ENCODE measurements at places on chromosomes 2 and 18.

- DNase-seq: no peak
Measured at GRCh38 chr2:18198677-18199076, 320.2 kb downstream of the KCNS3 start.

DNA sequence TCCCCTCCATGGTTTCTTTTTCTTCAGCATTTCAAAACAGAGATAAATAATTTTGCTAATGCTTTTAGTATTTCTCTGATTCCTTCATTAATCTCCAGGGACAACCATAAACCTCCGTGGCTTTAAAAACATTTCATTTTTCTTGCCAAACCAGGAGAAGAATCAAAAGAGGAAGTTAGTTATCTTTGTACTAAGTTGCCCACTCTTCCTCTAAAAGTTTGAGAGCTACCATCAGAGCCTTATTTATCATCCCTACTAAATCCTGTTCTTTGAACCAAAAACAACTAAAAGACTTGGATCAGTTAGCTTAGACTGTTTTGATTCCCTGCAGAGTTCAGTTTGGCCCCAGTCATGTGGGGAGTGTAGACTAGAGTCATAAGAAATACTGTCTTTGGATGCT lies 208.4 kb downstream of the SETBP1 start:
- no peak for DNase-seq

DNA sequence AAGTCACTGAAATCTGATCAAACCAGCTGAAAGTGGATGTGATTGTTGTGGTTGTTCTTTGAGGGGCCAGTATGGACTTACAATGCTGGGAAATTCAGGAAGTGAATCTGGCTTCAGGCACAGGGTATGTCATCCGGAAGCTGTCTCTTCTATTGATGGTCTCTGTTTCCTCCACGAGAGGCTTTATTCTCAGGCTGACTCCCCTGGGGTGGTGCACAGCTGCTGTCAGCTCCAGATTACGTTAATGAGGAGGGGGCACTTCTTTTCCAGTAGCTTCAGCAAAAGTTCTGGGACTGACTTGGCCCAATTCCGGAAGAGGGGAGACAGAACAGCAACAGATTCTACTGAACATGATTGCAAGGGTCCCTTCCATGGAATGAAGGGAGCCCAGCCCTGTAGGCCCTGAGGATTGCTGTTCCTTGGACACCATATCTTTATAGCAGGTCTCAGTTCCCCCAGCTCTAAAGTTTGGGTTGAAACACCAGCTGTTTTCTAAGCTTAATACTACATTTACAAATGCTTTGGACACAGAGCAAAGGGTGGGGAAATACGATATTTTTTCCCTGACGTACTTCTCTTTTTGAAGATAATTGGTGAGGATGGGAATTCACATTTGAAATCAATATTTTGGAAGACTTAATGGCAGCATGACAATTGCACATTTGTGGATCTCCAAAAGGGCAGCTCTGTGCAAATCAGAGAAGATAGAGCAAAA lies 400.9 kb downstream of the TSN start:
- DNase-seq: no peak

- DNase-seq: peak; percentile 12
Measured at GRCh38 chr2:19474128-19474527, 115.7 kb upstream of the OSR1 start.

DNA sequence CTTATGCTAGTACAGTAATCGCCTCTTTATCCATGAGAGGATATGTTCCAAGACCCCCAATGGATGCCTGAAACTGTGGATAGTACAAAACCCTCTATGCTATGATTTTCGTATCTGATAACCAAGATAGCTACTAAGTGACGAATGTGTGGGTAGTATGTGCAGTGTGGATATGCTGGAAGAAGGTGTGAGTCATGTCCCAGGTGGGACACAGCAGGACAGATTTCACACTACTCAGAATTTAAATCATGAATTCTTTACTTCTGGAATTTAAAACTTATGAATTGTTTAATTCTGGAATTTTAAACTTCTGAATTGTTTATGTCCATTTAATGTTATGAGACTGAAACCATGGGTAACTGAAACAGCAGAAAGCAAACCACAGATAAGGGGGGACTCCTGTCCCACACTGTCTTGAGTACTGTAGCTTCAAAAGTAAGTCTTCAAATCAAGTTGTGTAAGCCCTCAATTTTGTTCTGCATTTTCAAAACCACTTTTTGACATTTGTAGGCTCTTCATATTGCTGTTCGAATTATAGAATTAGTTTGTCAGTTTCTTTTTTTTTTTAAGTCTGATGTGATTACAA lies 116.0 kb downstream of the LTBP1 start:
- no peak for DNase-seq

DNA sequence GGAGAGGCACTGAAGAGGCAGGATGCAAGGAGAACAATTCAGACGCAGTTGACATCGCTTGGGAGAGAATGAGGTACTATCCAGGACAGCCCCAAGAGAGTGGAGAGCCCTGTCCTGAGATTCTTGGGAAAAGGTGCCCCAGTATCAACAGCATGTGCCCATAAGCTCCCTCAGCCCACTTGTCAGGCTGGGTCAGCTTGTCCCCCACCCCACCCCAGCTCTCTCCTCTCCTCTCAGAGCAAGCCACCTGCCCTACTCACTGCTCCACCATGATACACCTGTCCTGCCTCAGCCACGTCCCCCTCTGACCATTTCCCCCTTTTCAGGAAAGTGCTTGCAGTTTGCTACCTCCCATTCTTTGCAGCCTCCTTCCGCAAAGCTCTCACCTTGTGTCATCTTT lies 111.8 kb downstream of the XRCC5 start:
- DNase-seq: no peak

DNA sequence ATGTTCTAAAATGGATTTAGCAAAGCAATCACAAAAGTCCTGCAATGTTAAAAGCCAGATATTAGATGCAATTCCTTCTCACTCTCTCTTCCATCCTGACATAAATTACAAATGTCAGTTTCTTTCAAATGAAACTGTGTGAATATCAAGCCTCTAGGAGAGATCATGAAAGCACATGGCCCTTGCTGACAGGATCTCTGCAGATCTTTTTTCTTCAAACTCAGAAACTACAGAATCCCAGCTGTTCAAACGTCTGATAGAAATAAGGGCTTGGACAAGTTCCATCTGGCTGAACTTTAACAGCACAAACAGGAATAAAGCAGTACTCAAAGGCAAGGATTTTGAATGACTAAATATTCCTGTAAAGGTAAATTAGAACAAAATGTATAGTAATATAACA lies 47.6 kb downstream of the PDE1A start:
- DNase-seq: no peak

- DNase-seq: no peak
Measured at GRCh38 chr18:8450898-8451665, 158.2 kb upstream of the RAB12 start.

GRCh38 chr18:36772241-36772723 lies 56.5 kb downstream of the TPGS2 start:
- no peak for DNase-seq

DNA sequence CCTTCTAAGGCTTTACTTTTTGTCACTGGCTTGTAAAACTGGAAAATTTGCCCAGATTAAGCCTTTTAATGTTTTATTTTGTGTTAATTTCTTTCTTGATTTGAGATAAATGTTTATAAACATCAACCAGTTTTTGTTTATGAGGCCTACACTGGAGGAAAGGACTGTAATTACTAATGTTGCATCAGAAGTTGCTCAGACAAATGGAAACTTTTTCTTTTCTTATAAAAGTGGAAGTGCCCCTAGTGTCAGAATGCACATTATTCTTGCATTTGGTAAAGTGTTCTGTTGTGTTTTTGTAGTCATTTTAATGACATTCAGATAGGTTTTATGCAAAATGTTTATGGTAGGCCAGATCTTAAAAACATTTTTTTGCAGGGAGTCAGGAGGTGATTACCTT lies 25.3 kb downstream of the LCLAT1 start:
- no peak for DNase-seq

DNA sequence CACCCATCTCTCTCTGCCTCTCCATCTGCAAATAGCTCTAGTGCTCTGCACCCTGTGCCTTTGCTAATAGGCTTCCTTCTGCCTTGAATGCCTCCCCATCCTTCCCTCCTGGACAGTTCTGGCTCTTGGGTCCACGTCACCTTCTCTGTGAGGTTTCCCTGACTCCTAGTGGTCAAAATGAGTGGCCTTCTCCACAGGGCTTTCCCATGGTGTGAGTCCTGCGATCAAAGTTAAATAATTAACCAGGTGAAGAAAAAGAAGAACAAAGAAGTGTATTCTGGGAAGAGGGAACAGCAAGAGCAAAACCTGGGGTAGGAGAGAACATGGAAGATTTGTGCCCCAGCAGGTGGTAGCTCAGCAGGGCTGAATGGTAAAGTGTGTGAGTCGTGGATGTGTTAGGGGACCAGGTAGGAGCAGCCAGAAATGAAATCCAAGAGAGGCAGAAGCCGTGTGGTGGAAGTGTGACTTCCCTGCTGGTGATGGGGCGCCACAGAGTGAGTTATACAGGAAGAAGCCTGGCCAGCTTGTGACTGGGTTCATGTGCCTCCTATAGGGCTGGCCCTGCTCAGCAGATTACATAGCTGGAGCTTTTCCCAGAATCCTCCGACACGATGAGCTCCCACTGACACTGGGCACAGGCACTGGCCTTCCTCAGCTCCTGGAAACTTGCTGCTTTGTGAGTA lies 93.8 kb upstream of the LDAH start:
- DNase-seq: no peak

DNA sequence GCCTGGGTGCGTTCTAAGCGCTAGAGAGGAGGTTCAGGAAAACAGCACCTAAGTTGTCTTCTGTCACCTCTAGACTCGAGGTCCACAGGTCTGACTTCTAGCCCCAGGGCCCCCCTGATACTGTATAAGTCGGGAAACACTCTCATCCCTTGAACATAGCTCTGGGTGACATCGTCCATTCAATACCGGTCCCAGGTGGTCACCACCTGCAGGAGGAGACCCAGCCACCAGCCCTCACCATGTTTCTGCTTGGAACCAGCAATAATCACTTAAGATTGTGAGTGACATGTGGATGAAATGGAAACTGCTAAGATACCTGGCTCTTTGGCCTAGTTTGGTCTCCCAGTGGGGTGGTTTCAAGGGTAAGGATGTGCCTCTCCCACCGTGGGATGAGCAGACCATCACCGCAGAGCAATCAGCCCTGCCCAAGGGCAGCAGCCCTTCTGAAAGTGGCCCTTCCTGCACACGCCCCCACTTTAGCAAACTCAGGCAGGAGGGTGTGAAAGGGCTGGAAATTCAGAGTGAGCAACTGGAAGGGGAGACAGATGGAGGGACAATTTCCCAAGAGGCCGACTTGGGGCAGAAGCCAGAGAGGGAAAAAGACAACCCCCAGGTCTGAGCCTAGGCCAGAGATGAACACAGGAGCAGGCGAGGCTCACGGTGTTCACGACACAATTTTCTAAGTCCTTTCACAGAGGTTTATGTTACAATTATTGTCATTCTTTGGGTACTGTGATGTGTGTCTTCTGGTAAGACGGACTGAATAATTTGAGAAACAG lies 95.2 kb downstream of the ZNF516 start:
- no peak for DNase-seq

DNA sequence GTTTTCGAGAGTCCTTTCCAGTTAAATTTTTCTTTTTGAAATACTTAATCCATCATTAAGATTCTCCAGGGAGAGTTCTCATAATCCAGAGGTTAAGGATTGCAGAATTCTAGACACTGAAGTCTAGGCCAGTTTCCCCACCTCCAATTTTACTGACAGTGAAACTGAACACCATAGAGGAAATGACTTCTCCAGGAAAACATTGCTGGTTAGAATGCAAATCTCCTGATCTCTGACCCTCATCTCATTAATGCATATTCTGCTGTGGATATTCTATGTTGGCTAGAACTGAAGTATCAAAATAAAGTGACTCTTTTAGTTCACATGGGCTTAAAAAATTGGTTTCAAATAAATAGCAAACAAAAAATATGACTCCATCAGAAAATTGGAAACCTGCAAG lies 105.8 kb upstream of the UGP2 start:
- no peak for DNase-seq

GRCh38 chr2:65453916-65454315 lies 21.5 kb upstream of the SPRED2 start:
- no peak for DNase-seq

- DNase-seq: no peak
Measured at GRCh38 chr2:29052807-29053206, 21.5 kb downstream of the PCARE start.

- peak; percentile 53 for DNase-seq
Measured at GRCh38 chr2:57906152-57906732, 140.4 kb upstream of the VRK2 start.

DNA sequence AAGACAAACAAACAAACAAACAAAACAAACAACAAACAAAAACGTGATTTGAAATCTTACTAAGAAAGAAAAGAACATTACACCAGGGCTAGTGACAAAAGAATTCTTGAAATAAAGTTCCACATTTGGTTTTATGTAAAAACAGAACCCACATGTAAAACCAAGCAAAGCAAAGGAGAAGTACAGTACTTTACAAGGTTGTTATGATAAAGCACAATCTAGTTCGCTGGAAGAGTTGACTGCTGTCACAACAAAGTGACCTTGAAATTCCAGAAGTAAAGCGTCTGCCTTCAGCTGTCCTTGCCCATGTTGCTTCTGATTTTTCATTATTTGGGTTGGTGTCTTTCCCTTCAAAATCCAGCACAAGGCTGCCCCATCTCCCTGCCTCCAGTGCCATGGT lies 94.8 kb upstream of the CYRIA start:
- DNase-seq: no peak

- DNase-seq: no peak
Measured at GRCh38 chr2:128271597-128271910, 47.1 kb downstream of the HS6ST1 start.

- DNase-seq: no peak
Measured at GRCh38 chr2:68519236-68519635, 51.9 kb downstream of the APLF start.

GRCh38 chr2:190469771-190470170 lies 61.6 kb downstream of the MFSD6 start:
- DNase-seq: peak; percentile 37

DNA sequence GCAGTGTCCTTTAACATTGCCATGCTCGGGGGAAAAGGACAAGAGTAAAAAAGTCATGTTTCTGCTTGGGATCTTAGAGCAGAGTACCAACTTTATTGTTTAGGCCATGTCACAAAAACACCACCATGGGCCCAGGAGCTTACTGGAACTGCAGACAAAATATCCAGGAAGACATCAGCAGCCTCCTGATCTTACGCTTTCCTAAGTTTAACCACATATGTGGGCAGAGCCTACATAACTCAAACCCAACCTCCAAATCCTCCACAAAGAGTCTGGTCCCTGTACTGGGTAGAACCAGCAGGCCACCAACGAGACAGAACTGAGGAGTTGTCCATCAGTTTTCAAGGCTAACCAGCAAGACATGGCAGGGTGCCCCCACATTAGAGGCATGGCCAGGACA lies 10.3 kb downstream of the GALNT14 start:
- DNase-seq: no peak

- no peak for DNase-seq
Measured at GRCh38 chr2:99879481-99879880, 262.9 kb downstream of the AFF3 start.
